ENCODE measurements at places on chromosomes 12 and 14. TPM values are rescaled to one million over a fixed set of nuclear protein-coding genes. Genes with fewer than 3 reads are reported as not detected.

The NPFF gene
- total RNA-seq = not detected

The FAR2 gene
- 19.5 TPM for total RNA-seq

DNA sequence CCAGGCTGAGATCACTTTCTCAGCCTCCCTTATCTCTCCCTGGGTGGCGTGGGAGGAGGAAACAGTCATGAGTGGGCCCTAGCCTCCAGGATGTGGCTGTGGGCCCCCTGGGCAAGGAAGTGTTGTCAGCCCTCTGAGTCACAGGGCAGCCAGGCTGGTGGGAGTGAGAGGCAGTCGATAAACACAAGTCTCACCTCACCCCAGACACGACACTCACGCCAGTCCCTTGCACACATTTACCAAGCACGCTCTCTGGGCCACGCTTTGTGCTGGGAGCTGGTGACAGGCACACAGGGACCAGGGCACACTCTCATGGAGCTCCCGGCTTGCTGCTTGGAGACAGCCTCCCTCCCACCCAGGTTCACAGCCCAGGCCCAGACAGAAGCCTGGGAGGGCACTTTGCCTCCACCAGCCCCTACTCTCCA lies 1.9 kb upstream of the KRT79 start:
- no peaks in the 10 kb centered on the region for H3K27me3 ChIP-seq
- H3K36me3 ChIP-seq = no peaks in the 10 kb centered on the region
- no peak overlapping the region for H3K27ac ChIP-seq
- no peak for DNase-seq
- no peak overlapping the region for H3K4me3 ChIP-seq

The TPI1 gene
- 1,695 TPM for total RNA-seq

The ZFHX2 gene
- 0.90 TPM for total RNA-seq

DNA sequence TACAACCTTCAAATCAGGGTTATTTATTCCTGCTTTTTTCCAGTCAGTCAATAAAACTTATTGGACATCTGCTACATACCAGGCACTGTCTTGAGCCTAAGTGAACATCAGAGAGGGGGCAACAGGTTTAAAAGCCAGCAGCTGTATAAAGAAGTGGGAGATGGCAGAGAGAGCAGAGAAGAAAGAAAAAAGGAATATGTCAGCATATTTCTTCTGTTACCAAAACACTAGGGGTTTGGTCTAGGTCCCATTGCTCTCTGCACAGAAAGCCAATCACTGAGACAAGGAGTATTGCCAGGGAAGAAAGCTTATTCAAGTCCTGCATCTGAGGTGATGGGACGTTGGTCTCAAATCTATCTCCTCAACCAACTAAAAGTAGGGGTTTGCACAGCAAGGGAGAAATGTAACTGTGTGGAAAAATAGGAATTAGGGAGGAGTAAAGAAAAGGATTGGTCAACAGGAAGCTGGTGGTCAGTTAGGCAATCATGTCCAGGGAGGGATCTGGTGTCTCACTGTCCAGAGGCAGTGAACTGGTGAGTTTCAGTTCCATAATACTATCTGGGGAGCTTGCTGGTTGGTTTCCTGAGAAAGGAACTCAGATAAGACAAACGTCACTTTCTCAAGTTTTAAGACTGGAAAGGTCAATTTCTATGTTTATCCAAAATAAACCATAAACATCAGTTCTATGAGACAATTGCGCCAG lies 107.5 kb downstream of the PHLDA1 start:
- H3K36me3 ChIP-seq = no peaks in the 10 kb centered on the region
- no peak overlapping the region for H3K27ac ChIP-seq
- H3K4me1 ChIP-seq = no peaks in the 10 kb centered on the region
- no peak overlapping the region for H3K4me3 ChIP-seq

DNA sequence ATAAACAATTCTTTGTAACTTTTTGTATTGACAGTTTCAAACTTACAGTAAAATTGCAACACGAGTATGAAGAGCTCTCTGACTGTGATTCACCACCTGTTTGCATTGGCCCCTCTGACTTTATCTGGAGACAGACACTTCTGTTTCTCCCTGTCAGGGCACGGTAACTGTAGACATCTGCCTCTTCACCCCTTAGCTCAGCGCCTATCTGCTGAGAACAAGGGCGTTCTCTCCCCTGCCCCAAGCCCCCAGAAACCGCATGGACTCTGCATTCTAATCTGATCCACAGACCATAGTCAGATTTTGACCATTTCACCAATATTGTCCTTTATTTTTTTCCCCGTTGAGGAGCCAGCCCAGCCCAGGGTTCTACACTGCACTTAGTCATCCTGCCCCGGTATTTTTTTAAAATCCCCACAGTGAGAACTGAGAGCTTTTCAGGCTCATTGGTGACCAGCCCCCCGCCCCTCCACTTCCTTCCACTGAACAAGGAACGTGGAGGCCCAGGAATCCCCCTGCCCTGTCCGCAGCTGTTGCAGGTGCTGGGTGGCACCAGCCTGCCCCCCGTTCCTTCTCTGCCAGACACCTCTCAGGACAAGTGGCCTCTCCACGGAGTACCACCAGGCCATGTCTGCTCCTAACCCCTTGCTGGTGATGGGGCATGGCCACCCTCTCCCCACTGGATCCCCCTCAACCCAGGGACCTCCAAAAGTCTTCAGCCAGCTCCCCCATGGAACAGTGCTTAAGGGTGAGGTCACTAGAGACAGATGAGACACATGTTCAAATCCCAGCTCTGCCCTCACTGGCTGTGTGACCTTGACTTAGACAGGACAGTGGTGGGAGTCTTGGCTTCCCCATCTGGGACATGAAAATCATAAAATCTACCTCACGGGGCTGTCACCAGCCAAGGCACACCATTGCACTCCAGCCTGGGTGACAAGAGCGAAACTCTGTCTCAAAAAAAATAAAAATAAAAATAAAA lies 11.2 kb downstream of the RHOF start:
- peak overlapping the region; percentile 0 for H3K27ac ChIP-seq
- peak; percentile 6 for DNase-seq
- H3K27me3 ChIP-seq = no peaks in the 10 kb centered on the region
- H3K4me3 ChIP-seq = no peak overlapping the region
- no peaks in the 10 kb centered on the region for H3K36me3 ChIP-seq
- peaks cover 11% of the 10 kb centered on the region for H3K4me1 ChIP-seq

GRCh38 chr14:87830443-87831096 lies 162.4 kb downstream of the GALC start:
- H3K36me3 ChIP-seq = no peaks in the 10 kb centered on the region
- peak; percentile 57 for DNase-seq
- H3K4me3 ChIP-seq = no peak overlapping the region
- peaks cover 21% of the 10 kb centered on the region for H3K4me1 ChIP-seq
- H3K27ac ChIP-seq = no peak overlapping the region

DNA sequence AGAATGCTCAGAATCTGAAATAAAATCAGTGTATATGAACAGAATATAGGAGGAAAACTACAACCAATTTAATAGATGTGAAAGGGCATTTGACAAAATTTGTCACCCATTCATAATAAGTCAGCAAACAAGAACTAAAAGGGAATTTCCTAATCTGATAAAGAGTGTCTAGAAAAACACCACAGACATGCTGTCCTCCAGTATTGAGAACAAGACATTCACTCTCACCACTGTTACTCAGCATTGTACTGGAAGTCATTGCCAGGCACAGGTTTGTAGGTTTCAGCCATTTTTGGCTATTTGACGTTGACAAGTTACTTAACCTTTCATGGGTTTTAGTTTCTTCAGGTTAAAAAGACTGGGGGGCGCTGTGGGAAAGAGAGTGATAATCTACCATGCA lies 13.2 kb downstream of the EIF2S1 start:
- peaks cover 31% of the 10 kb centered on the region for H3K36me3 ChIP-seq
- no peak overlapping the region for H3K4me3 ChIP-seq
- no peaks in the 10 kb centered on the region for H3K27me3 ChIP-seq
- DNase-seq = no peak
- H3K4me1 ChIP-seq = no peaks in the 10 kb centered on the region

GRCh38 chr12:10364815-10365622 lies 24.8 kb downstream of the KLRK1 start:
- peaks cover 36% of the 10 kb centered on the region for H3K4me1 ChIP-seq
- H3K4me3 ChIP-seq = peak overlapping the region; percentile 30
- DNase-seq = peak; percentile 45
- H3K27ac ChIP-seq = no peak overlapping the region

All from neural progenitor cell (in vitro differentiated cells).